ENCODE measurements at places on chromosomes 5 and 9.
A peak's percentile ranks its signal among the peaks of the same experiment; 100 is the strongest.

GRCh38 chr5:123976379-123977033, 464.5 kb downstream of the CSNK1G3 start:
- no peak for DNase-seq

DNA sequence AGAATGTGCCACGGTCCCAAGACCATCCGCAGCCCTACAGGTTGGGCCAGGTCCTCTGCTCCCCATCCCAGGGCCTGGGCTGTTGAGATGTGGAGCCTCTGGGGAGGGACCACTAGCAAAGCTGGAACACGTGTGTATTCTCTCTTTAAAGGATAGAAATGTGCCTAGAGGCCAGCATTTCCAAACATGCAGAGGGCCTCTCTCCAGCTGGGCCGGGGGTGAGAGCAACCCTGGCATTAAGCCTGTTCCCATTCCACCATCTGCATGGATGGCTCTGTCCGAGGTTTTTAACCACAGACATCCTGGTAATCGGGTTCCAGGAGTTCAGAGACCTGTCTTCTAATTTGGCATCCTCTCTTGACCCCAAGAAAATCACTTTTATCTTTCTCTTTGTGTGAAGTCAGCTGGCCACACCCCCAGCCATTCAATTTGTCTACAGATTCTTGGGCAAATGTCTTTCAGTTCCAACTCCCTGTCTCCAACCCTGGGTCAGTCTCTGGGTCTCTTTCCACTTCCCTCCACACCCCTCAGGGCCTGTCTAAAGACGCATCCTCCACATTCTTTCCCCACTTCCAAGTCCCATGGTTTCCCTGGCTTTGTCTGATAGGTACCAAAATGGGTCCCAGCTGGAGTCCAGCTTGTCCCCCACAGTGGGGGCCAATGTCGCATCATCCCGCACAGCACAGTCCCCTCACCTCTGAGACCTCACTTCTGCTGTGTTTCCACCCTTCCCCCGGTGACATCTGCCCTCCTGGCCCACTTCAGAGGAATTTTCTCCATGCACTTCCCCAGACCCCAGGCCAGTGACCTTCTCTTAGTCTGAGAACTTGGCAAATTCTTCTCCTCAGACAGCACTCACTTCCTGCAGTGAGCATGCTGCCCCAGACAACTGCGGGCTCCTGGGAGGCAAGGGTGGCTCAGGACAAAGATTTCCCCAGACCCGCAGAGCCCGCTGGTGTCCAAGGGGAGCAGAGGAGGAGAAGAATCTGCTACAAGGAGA, 56.8 kb downstream of the PTPDC1 start:
- no peak for DNase-seq

DNA sequence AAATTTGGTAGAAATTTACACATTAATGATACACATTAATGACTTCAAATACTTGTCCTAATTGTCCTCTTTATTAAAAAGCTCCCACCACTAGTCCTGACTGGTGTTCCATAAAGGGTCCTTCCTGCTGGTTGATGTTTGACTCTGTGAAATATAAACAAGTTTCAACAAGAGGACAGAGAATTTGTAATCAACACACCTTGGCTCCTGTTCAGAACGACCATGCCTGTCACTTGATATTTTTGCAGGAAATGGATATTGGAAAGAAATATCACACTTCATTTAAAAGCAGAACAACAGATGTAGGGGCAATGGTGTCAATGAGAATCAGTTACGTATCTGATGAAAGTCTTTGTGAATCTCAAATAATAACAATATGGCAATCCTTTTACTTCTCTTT, 211.7 kb downstream of the ENC1 start:
- DNase-seq: no peak

GRCh38 chr5:109964136-109964535, 274.4 kb downstream of the MAN2A1 start:
- no peak for DNase-seq

- DNase-seq: no peak
Observed at GRCh38 chr9:121404906-121405305, 34.9 kb upstream of the STOM start.

DNA sequence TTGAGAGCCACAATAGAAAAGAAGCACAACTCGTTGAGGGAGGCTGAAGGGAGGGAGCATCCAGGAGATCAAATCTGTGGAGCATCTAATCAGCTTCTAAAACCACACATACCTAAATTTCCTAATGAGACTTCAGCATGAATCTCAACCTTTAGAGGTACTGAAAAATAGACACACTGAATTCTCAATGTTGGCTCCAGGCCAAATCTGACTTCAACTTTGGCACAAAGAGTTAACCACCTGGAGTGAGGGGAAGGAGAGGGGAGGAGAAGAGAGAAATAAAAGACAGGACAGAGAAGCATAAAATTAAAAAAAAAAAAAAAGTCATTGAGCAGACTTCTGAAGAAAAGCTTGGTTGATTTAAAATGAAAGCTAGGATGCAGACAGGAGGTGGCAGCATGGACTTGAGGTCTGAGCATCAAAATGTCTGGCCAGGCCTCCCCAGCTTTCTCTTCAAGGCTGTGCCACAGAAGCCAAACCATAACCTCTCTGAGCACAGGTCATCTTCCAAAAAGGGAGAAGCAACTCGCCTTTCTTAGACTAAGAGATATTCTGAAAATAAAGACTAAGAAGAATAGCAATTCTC, 205.6 kb downstream of the DENND1A start:
- DNase-seq: no peak

- no peak for DNase-seq
Observed at GRCh38 chr9:92616655-92617111, 53.2 kb downstream of the IPPK start.

GRCh38 chr9:34322899-34323591, 6.0 kb downstream of the KIF24 start:
- DNase-seq: no peak

- DNase-seq: no peak
Observed at GRCh38 chr5:28855626-28856025, 1817.2 kb upstream of the CDH9 start.

DNA sequence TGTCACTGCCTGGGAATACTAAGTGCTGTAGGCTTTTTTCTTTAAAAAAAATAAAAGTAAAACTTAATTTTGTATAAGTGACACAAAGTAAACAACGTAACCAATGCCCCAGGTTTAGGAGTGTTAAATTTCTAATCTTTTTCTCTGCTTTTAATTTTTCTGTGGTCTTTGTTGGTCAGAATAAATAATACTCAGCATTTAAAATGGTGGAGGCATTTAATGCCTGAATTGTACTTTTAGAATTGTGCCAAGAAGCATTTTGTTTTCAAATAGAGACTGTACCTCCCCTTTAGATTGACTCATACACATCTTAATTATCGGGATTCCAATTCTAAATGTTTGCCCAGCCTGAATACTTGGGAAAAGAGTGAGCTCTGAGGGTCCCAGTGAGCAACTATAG, 1.6 kb downstream of the DMXL1 start:
- DNase-seq: no peak

- DNase-seq: no peak
Observed at GRCh38 chr5:114018186-114018585, 343.7 kb upstream of the KCNN2 start.

GRCh38 chr9:126647585-126648411, 34.1 kb downstream of the LMX1B start:
- DNase-seq: no peak

DNA sequence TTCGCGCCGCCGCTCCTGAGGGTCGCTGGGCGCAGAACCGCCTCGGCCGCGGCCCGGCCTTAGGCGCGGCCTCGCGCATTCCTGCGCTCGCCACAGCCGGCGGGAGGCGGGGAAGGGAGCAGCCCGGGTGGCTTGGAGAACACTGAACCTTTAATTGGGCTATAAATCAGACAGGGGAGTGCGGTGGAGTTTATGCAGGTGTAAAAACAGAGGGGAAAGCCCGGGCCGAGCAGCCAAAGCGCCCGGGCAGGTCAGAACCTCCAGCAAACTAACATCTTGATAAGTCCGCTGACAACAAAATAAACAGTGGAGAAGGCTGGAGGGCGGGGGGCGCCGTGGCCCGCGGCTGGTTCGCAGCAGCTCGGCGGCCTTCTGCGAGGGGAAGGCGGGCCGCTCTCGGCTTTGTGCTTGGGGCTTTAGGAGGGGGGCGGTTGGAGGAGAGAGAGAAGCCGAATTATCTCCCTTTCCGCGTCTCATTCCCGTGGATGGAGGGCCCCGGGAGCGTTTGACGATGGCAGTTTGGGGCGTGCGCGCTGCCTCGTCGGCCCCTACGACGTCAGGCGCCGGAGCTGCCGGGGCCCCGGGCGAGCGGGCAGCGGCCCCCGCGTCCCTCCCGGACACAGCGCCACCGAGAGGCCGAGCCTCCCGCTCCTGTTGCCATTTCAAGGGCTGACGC, 11.3 kb downstream of the FOXD1 start:
- DNase-seq: no peak

DNA sequence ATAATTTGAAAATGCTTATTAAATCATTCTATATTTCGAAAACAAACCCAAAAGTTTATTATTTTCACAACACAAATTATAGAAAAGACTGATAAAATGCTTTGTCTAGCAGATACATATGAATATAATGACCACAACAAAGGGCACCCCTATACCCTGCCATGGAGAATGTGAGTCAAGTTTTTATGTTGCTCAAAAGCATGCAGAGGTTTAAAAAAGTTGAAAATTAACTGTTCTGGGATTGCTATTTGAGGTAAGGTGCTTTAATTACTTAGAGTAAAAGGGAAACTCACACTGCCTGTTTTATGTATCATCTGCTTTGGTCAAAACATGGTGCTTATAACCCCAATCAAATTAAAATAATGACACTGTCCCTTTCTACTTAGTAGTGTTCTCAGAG, 41.0 kb downstream of the MLANA start:
- no peak for DNase-seq

DNA sequence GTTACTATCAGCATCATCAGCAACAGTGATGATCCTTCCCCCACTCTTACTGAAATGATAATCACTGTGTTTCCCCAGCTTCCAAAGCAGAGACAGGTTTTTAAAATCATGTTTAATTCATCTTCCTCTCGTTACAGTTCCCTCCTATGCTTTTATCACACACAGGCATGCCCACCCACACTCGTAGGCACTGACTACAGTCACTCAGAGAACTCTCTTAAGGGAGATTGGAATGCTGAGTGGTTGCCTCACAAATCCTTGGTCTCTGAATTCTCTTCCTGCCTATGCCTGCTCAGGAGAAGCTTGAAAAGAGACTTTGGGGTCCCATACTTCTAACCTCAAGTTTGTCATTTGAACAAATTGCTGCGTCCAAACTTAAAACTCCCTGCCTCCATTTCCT, 179.2 kb downstream of the FRMD3 start:
- DNase-seq: no peak

- no peak for DNase-seq
Observed at GRCh38 chr5:84378420-84378819, 6.3 kb downstream of the EDIL3 start.

- DNase-seq: no peak
Observed at GRCh38 chr9:121748727-121749423, 97.4 kb downstream of the DAB2IP start.

GRCh38 chr5:79513308-79513703, 628 bp downstream of the HOMER1 start:
- DNase-seq: peak; percentile 9

GRCh38 chr5:113213551-113214425, 221.0 kb downstream of the TSSK1B start:
- no peak for DNase-seq

GRCh38 chr9:88995627-88996026, 4.4 kb downstream of the S1PR3 start:
- DNase-seq: no peak

DNA sequence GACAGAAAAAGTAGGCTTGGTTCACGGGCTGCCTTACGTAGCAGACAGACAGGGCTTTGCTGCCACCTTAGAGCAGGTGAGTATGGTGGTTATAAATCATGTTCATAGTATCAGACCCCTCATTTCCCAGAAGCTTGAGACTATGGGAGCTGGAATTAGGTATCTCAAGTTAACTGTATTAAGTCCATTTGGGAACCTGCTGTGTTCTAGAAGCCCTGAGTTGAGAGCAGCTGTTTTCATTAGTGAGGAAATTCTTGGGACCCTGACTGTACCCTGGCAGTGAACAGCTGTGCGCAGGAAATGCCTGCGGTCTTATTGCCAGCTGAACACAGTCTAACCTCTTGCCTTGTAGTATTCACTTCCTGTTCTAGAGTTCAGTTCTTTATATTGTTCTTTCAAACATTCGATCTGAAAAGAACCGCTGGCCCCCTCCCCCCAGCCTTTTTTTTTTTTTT, 29.8 kb downstream of the UGCG start:
- DNase-seq: peak; percentile 53

- no peak for DNase-seq
Observed at GRCh38 chr5:145163876-145164275, 671.3 kb downstream of the PRELID2 start.

DNA sequence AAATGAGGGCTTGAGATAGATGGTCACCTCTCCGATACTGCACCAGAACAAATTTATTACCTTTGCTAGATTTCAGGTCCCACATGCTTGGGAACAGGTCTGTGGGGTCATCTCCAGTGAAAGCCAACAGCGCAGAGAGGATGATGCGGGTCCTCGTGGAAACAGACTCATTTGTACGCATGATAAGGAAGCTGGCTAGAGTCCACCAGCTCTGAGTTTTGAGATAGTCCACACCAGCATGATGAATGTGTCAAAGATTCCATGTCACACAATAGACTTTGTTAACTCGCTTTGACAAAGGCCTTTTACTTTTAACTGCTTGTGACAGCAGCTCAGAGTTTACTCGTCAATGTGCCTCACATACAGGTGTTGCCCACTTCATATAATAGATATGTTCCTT, 105.4 kb upstream of the TBCA start:
- no peak for DNase-seq

- DNase-seq: peak; percentile 41
Observed at GRCh38 chr9:90774682-90775081, 26.9 kb upstream of the SYK start.

DNA sequence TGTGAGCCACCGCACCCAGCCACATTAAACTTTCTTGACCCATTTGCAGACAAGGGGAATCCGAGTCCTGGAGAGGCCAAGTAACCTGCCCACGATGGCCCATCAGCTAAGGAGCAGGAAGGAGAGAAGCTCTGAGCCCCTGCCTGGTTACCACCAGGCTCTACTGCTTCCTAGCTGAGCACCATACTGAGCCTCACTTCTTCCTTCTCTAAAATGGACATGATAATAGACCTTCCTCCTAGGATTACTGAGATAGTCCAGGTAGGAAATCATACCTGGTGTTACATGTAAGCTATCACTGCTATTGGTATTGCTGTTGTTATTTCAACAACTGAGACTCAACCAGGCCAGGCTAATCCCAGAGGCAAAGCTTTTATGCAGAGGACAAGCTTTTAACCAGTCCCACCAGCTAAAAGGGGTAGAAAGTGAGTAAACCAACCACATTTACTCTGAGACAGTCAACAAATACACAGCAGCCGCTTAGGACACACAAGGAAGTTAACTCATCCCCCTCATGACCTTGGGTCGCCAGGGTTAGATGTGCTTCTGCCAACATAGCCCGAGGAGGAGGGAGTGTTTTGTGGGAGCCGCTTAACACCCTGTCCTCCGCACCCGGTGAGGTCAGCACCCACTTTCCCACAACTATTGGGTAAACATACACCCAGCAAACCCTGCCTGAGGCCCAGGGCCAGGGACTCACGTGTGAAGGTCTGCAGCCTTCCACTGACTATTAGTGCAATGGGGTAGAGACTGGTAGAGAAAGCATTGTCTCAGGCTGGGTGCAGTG, 20.6 kb upstream of the PTGES start:
- no peak for DNase-seq

- DNase-seq: no peak
Observed at GRCh38 chr5:15499528-15500324, at the start of gene FBXL7. Gene FBXL7 (plus strand): TSS chr5:15500180.

- DNase-seq: no peak
Observed at GRCh38 chr9:694092-694402, 147.4 kb upstream of the DMRT1 start.

GRCh38 chr9:99919930-99920329, 13.5 kb downstream of the STX17 start:
- DNase-seq: no peak

- no peak for DNase-seq
Observed at GRCh38 chr9:27368316-27368985, 71.5 kb upstream of the EQTN start.
